ENCODE measurements at places on chromosomes 7 and 10. TPM values are rescaled to one million over a fixed set of nuclear protein-coding genes. Genes with fewer than 3 reads are reported as not detected.

Gene CDK1
- 155 TPM for total RNA-seq

Gene INSYN2A
- total RNA-seq, result 0.07 TPM

Gene AGR3
- not detected for total RNA-seq

Gene LIPM
- not detected for total RNA-seq

Gene VGF
- 0.07 TPM for total RNA-seq

Gene UPK3B
- total RNA-seq, result 0.13 TPM

Gene ARHGAP22
- 76.5 TPM for total RNA-seq

Gene OR13A1
- total RNA-seq, result not detected

Gene VPS50
- 40.3 TPM for total RNA-seq

Gene PLXNA4
- total RNA-seq, result 36.0 TPM

Gene TMEM139
- total RNA-seq, result not detected

Gene PDLIM1
- total RNA-seq, result 110 TPM

Gene CPED1
- 0.86 TPM for total RNA-seq

Gene ODAD2
- 0.27 TPM for total RNA-seq

Gene SEMA4G
- 1.6 TPM for total RNA-seq

Gene TEX36
- not detected for total RNA-seq

Gene PIK3CG
- total RNA-seq, result 22.9 TPM

Gene FXYD4
- not detected for total RNA-seq

Gene LOXL4
- total RNA-seq, result 1.6 TPM
